ENCODE measurements at places on chromosomes 7 and 10.

DNA sequence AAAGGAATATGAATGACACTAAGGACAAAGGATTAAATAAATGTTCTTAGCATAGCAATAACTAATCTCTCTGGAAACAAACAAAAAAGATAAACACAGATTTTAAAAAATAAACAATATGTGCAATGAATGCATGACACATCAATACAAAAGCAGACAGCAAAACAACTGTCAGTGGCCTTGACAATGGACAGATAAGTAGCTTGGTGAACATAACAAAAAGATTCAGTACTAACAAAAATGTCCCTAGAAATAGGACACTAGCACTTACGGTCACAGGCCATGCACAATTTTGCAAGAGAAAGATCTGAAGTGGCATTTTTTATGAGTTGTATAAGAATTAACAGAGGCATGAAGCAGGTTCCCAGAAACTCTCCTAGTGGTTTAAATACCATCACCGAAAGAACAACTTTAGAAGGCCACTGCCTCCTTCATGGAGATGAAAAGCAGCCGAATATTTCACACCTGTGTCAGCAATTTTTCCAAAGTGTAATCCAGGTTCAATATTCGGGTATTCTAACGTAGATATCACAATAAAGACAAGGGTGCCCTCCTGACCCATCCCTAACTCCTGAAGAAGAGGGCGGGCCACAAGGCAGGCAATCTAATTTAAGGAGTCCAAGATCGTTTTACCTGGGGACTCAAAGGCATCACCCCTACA lies 231.3 kb upstream of the MKLN1 start:
- no peak for DNase-seq

- DNase-seq, result no peak
Measured at GRCh38 chr7:135672560-135673359, 10.4 kb downstream of the STMP1 start.

- no peak for DNase-seq
Measured at GRCh38 chr7:1591876-1592275, 22.0 kb upstream of the PSMG3 start.

- DNase-seq, result no peak
Measured at GRCh38 chr10:116848032-116848943, 1.0 kb upstream of the ENO4 start.

DNA sequence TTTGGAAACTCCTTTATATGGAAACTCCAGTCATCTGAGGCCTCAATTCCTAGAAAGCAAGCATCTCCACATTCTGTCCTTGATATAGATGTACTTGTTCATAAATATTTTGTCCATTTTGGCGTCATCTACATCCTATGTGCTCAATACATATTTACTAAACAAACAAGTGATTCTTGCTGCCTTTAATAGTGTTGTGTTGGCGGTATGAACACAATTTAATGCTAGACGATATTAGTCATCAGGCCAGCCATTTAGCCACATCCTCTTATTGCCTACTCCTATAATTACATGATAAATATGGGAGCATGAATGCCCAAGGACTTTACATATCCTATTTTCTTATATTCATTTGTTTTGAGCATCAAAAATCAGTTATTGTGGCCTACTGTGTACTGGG lies 18.5 kb upstream of the IFRD1 start:
- no peak for DNase-seq

GRCh38 chr7:99782012-99782953 lies 1.7 kb downstream of the CYP3A4 start:
- DNase-seq, result no peak

GRCh38 chr7:34991938-34992840 lies 45.1 kb downstream of the DPY19L1 start:
- peak; percentile 29 for DNase-seq

DNA sequence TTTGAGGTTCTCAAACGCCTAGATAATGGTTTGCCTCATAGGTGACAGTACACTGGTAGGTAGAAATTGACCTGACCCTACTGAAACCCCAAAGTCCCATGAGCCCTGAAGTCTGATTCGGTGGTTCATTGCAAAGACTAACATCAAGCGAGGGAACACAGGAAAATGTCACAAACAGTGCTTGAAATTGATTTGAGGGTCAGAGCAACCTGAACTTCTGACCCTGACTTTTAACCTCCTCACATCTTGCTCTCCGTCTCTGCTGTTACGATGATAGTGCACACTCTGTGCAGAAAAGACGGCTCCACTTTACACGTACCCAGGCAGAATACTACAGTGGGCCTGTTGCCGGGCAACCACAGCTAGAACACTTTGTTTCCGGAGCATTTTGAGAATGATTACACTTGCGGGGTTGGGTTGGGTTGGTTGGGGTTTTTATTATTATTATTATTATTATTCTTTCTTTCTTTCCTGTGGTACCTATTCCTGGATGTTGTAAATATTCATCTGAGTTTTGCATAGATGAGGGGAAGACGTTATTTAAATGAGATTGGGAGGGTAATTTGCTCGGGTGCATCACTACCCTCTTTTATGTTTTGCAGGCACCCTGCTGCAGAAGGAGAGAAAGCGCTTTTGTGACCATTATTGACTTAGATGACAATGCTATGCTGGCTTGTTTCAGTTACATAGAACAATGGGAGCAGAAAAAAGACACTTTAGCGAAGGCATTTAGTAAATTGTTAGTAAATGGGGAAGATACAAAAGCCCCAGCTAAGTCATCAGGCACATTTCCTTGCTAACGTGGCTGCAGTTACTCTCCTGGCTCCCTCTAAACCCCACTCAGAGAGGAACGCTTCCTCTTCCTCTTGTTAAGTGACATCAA lies 438.1 kb upstream of the NRP1 start:
- peak; percentile 30 for DNase-seq

DNA sequence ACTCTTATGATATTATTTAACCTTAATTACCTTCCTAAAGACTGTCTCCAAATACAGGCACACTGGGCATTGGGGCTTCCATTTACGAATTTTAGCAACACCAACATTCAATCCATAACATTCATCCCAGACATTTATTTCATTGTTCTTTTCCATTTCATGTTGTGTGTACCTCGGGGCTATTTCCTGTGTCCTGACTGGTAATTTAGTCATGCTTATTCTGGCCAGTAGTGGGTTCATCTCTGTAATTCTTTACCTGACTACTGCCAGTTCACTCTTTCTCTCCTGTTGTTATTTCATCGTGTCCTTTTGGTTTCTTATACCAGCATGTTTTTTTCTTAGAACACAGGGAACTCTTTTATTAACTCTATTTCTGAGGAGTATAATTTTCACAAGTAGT lies 225.7 kb downstream of the PLXDC2 start:
- no peak for DNase-seq

GRCh38 chr7:44617225-44617890 lies 10.9 kb downstream of the OGDH start:
- DNase-seq, result no peak

Data from left cardiac atrium (tissue), 4 donors.